ENCODE measurements at places on chromosomes 2 and 18.

GRCh38 chr2:16408331-16409005 lies 257.2 kb downstream of the CYRIA start:
- DNase-seq, result no peak

GRCh38 chr2:213065583-213066442 lies 85.6 kb downstream of the IKZF2 start:
- DNase-seq, result peak; percentile 2

DNA sequence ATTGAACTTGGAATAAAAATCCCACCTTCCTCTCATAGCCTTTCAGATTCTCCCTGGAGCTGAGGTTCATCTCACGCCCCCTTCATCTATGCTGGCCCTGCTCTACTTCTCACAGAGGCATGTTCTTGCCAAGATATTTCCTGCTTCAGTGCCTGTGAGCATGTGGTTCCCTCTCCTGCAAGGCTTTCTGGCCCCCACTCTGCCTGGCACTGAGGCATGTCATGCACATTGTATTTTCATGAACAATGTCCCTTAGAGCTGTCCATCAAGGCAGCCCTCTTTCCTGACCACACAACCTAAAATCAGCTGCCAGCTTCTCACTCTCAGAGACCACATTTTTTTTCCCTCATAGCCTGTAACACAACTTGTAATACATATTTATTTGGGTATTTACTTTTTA lies 18.0 kb upstream of the HK2 start:
- no peak for DNase-seq

GRCh38 chr2:124884315-124884714 lies 859.2 kb downstream of the CNTNAP5 start:
- DNase-seq, result no peak

DNA sequence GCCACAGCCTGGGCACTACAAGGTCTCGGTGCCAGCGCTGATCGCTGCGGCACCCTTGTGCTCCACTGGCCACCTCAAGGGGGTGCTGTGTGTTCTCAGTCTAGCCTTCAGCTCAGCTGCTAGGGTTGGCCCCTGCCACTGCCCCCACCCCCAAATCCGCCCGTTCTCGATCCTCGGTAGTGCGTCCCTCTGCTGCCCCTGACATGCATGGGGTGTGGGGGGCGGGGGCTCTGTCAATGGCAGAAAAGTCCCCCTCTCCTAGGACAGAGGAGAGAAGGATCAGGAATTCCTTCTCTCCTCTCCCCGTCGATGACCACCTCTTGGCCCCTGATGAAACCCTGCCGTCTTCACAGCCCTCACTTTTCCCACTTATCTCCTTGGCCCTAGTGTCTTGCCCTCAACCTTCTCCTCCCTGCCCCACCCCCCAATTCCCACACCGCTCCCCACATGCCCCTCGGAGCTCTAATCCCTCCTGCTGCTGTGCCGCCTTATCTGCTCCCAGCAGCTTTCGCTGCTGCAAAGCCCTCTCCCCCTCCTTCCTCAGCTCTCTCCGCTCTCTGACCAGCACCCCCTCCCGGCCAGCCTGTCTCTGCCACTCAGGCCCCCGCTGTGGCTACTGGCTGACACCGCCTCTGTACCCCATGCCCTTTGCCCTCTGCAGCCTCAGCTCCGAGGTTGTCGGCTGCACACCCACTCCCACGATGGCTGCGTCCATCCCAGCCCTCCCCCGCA lies 4.3 kb upstream of the ASIC4 start:
- no peak for DNase-seq

- no peak for DNase-seq
Observed at GRCh38 chr2:178419123-178419522, 31.9 kb downstream of the PRKRA start.

DNA sequence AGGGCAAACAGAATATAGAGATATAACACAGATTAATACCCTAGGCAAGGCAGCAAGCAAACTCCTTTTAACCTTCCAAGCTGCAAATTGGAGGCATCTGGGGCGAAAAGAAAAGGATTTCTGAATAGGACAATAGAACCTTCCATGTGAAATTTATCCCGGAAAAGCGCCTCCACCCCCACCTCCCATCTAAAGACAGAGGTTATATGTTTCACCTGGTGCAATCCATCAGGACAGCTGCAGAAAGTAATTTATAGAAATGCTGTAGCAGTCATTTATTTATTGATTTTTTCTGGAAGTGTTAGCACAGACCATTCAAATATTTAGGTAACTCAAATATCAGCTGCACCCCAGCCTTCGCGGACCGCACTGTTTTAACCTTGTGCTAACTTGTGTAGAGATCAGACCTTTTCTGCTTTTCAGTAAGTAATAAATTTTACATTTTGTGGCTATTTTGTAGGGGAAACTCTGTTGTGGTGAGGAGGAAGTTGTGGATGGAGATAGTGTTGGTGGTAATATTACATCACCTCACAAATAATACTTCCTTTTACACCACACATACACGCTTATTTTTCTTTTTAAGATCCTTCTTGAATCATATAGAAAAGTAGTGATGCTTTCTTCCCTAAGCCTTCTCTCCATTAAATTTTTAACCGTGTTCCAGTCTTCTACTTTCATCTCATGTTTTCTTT lies 919.3 kb upstream of the CDH2 start:
- DNase-seq, result no peak

- DNase-seq, result no peak
Observed at GRCh38 chr2:102060047-102060446, 68.3 kb downstream of the IL1R2 start.

DNA sequence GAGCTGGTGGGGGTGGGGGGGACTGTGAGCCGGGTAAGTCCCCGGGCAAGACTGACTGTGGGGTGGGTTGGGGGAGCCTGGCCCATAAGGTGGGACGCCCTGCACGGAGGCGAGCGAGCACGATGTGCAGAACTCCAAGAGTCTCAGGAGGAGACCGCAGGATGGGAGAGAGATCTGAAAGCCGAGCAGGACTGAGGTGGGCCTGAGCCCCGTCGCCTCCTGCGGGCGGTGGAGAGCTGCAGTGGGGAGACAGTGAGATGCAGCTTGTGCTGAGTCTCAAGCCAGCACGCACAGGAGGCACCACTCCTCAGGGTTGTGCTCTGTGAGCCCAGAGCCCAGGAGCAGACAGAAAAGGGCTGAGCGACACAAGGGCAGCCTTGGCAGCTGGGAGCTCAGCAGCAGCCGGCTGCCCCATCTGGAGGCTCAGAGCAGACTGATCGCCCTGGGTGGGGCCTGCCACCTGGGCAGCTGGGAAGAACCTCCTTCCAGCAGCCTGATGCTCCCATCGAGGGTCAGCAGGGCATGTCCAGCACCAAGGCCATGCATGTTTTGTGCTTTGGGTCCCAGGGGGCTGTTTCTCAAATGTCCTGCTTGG lies 15.9 kb downstream of the ARHGEF4 start:
- no peak for DNase-seq

DNA sequence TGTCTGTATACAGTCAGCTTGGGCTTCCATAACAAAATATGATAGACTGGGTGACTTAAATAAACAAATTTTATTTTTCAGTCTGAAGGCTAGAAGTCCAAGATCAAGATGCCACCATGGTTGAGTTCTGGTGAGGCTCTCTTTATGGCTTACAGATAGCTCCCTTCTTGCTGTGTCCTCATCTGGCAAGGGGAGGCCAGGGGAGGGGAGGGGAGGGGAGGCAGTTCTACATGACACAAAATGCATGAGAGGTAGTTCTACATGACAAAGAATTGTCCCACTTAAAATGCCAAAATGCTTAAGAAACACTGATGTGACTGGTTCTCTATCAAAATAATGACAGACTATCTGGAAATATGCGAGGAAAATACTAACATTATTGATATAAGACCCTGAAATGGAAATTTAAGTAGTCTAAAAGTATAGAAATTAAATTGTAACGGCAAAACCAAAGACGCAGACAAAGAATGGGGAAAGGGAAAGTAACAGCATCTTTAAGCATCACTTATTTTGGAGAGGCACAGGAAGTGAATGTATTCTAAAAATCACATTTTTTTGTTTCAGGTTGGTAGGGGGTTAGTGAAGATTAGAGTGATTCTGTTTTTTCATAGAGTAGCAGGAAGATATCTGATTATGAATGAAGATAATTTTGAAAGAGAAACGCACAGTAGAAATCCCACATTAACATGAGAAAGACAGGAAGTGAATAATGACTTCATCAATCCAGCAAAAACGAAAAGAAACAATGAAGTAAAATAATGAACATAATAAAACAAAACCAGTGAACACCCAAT lies 131.4 kb downstream of the STRN start:
- DNase-seq, result no peak

All from stimulated activated CD8-positive, alpha-beta memory T cell treated with anti-CD3 and anti-CD28 coated beads, Interleukin-2, amount 100 ng/mL, for 1 hour (primary cell).